ENCODE measurements at places on chromosomes 4 and X.

DNA sequence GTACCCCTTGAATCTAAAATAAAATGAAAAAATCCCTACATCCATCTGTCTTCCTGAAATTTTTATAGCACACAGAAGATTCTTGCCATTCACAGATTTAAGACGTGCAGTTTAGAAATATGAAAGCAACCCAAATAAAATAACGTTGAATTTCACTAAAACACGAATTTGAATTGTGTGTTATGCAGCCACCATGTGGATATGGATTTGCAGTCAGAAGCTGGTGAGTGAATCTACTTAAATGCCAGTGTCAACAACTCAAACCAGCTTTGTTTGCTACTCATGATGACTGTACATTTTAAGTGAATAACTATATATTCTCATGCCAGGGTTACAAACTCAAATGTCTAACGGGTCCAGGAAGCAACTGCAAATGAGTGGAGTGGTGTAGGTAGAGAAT lies 173.0 kb upstream of the HAND2 start:
- no peak for DNase-seq

- DNase-seq: no peak
Observed at GRCh38 chr4:109662771-109663170, 40.5 kb downstream of the CASP6 start.

DNA sequence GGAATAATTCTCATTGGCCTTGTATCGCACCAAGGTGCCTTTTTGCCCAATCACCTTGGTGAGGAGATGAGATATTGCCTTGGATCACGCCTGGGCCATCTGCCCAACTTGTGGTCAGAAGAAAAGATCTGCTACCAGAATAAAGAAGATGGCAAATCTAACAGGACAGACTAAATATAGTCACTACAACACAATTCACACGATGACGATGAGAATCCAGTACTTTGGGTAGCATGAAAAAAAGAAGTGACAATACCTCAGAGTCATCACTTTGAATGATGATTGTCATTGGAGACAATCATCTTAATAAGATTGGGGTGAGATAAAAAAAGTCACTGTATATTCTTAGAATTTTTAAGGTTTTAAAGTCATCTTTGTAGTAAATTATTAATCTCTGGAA lies 7.3 kb upstream of the MSL3 start:
- no peak for DNase-seq

DNA sequence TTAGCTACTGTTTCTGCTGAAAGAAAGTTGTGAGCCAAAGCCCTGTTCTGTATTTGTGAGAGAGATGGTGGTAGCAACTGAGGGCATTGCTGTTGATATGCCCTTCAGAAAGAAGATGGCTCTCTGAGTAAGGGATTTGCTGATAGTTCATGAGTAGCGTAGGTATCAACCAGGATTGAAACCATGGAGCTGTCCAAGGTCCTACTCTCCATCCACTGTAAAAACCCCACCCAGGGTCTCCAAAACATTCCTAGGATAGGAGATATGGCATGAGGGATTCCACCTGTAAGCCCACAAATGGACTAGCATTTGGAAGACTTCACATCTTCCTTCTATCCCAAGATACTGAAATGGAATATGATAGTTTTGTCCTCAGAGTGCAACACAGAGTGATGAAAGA lies 277.1 kb upstream of the PRKX start:
- no peak for DNase-seq

GRCh38 chr4:105357258-105357980 lies 116.4 kb downstream of the PPA2 start:
- DNase-seq: no peak

DNA sequence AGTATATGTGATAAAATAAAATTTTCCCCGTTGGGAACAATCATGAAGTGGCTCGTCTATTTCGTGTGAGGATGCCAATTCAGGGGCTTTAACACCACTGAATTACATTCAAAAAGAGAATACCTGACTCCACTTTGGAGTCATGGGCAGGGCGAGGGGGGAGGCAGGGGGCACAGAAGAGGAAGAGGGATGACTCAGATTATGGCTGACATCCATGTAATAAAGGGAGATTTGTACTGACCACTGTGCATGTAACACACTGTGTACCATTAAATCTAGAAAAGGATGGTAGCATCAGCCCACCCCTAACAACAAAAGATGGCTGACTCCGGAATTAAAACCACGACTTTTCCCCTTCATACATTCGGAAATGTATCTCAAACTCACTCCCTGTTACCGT lies 1.3 kb downstream of the SLC9A7 start:
- DNase-seq: no peak

GRCh38 chrX:48754238-48754637 lies 7.3 kb upstream of the GLOD5 start:
- DNase-seq: no peak

- DNase-seq: no peak
Observed at GRCh38 chr4:67926485-67926884, 36.8 kb downstream of the TMPRSS11A start.

DNA sequence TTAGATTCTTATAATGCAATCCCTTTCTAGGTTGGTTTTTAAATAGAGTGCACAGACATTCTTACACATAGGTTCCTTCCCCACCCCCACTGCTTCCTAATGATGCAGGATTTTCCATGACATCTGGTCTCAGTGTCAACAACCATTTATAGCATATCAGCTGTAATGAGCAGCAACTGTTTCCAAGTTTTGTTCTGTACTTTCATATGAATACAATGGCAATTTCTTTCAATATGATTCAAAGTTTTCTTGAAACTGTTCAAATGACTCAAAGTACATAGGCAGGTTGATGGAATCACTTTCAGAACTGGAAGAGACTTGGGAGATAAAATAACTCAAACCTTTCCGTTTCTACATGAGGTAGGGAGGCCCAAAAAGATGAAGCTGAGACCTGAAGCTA lies 220.7 kb downstream of the CAMK2D start:
- no peak for DNase-seq

GRCh38 chrX:10555846-10556245 lies 64.5 kb downstream of the MID1 start:
- DNase-seq: no peak

GRCh38 chrX:106144755-106145639 lies 23.1 kb upstream of the PWWP3B start:
- no peak for DNase-seq

DNA sequence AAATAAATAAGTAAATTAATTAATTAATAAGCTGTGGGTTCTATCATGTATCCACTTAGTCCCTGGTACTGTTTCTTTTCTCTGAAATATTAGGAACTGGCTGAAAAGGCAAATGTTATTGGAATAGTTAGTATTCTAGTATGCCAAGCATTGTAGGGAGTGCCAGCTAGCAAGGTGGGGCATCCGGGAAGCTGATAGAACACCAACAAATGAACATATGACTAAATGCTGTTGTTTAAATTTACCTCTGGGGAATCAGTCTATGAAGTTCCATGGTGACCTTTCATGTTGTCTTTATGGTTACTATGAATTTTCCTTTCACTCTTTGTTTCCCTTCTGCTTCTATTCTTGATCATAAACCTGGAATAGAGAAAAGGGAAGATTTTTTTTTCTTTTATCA lies 32.7 kb downstream of the NUDT6 start:
- DNase-seq: no peak

DNA sequence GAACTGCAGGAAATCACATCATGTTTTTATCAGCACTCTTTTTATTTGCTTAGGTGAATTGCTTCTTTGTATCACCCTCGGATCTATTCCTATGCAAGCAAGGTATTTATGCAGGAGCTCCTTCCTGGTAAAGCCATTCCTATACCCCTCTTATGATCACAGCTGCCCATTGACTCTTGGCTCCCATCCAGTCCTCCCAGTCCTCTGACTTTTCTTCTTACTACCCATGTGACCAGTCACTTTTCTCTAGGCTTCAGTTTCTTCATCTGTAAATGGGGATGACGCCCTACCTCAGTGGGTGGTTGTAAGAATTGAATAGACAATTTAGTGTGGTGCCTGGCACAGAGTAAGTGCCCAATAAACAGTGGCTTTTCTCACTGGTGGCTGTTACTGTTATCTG lies 144.9 kb downstream of the FHIP1A start:
- no peak for DNase-seq

DNA sequence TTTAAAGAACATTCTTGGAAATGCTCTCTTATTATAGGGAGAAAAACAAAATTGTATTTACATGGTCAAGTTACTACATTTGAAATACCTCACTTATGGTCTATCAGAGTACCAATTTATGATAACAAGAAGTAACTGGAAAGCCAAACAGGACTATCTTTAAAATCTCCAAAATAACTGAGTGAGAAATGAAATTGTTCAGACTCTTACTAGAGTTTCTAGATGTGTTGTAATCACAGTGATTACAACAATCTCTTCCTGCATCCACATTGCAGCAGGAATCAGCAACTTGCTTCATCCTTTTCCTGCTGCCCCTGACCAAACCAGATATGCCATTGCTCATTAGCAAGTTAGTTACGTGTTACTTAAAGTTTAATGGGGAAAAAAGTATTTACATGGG lies 245.2 kb upstream of the SMIM31 start:
- no peak for DNase-seq

GRCh38 chr4:125187226-125188176 lies 127.3 kb upstream of the FAT4 start:
- no peak for DNase-seq

DNA sequence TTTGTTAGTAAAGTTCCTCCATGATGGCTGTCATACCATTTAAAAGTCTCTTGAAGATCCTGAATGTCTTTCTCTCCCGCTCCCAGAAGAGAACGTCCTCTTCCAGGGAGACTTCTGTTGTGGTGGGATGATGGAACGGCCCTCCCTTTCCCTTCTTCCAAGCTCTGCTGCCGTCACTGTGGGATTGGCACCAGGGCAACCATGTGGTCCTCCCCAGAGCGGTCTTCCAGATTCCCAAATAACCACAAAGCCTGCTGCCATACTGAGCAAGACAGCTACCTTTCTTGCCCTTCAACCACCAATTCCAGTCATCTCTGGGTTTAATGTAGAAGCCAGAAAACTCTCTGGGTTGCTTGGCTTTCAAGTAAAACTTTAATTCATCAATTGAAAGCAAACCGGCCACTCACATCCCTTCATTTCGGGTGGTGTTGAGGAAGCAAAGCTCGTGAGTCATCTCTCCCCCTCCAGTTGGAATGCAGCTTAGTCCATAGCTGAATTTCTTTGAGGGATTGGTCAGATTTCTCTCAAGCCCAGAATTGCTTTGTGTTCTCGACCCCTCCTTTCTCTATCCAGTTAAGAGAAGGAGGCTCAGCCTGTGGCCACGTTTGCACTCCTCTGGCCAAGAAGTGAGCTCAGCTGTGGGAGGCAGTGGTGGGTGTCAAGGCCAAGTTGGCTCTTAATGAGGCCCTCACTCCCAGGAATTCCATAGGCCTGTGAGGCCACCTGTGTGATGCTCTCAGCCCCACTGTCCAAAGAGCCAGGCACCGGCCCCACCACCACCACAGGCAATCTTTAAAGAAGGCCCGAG lies 36.9 kb downstream of the FHDC1 start:
- DNase-seq: no peak

DNA sequence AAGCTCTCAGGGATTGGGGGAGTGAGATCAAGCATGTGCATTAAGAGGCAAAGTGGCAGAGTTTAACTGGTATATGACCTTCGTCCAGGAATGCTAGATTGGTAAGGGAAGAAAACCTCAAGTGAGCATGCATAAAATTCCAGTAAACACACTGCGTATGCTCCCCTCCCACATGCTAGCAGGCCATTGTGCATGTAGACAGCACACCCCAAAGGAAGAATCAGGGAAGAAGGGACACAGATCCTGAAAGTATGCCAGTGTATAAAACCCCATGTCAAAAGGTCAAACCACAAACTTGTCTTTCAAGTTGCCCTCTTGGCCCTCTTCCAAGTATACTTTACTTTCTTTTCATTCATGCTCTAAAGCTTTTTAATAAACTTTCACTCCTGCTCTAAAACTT lies 405.2 kb upstream of the CNKSR2 start:
- no peak for DNase-seq

DNA sequence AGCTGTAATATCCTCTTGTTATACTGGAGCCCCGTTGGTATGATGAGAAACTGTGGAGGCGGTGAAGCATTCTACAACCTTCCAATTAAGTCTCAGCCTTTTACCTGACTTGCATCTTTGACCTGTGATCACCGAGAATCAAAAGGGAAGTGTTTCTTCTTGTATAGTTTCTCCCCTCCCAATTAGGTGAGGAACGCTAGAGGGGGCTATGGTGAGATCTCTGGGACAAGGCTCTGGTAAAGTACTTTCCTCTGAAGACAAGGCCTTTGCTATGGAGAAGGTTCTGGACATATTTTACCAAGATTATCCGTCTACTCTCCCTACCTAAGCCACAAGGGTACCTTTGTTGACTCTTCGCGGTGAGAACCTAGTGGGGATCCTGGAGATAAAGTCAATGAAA lies 111.3 kb downstream of the CBLL2 start:
- no peak for DNase-seq

GRCh38 chrX:83630662-83631061 lies 122.6 kb downstream of the POU3F4 start:
- DNase-seq: no peak

- no peak for DNase-seq
Observed at GRCh38 chr4:156109943-156110900, 156.6 kb upstream of the CTSO start.

DNA sequence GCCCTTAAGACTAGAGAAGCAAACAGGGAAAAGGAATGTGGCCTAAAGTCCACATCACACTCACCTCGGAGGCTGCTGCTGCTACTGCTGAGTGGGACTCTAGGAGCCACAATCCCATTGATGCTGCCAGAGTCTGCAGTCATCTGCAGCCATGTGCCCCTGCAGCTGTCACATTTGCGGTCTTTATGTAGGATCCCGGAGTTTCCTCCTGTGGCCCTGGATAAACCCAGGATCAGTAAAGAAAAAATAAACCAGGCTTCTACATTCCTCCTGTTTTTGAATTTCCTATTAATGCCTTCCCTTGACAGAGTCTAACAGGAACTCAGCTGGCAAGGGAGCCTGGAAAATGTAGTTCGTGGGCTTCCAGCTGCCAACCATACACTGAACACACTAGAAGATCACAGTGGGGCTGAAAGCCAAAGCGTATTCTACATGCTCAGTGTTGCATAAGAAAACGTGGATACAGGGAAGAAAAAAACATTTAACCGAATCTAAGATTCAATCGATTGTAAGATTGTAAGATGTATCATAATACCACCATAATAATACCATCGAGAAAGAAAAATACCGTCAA lies 10.3 kb upstream of the PHEX start:
- no peak for DNase-seq

- DNase-seq: no peak
Observed at GRCh38 chrX:16666541-16666940, 16.6 kb downstream of the S100G start.

GRCh38 chrX:119654112-119654531 lies 38.8 kb downstream of the SEPTIN6 start:
- no peak for DNase-seq

DNA sequence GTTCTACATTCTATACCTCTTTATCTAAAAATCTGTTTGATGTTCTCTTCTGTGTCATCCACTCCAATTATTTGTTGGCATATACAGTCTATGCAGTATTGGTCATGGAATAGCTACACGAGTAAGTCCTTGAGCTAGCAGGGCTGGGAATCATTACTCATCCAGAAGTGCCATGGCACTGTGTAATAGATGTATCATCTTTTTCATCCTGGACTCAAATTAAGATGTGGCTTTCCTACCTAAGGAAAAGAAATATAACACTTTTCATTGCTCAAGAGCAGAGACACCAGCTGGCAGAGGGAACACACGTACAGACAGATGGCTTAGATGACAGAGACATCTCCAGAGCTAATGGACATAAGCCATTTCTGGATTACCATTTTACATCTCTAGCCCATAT lies 159.8 kb downstream of the FAM13A start:
- no peak for DNase-seq

All from stimulated activated CD4-positive, alpha-beta T cell treated with anti-CD3 and anti-CD28 coated beads, Interleukin-1b, Interleukin-23, amount 100 ng/mL, for 1 hour (primary cell).